Stimulated activated CD8-positive, alpha-beta memory T cell treated with anti-CD3 and anti-CD28 coated beads, Interleukin-2, amount 100 ng/mL, for 1 hour (primary cell): ENCODE measurements at places on chromosomes 1 and 21.

GRCh38 chr1:85125891-85126290 lies 74.9 kb downstream of the SYDE2 start:
- no peak for DNase-seq

- no peak for DNase-seq
These were observed 157.0 kb upstream of the EDN2 start for GRCh38 chr1:41641475-41641814.

- DNase-seq = no peak
These were observed 50.8 kb downstream of the TOMM20 start for GRCh38 chr1:235077571-235078479.

DNA sequence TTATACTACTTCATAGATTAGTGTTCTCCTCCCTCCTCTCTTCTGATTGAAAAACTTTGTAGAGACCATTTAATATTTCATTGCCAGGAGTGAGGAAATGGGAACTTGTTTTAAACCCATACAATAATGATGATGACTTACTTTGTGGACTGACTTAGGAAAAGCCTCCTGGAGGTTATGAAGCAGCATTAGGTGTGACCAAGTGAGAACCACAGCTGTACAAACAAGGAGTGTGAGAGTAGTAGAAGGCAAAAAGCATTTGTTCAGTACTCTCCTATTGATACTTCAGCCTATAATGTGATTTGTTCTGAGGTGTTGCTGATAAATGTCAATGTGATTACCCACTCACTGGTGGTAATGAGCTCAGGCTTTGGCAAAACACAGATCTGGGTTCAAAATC lies 8.4 kb downstream of the TIPRL start:
- no peak for DNase-seq

DNA sequence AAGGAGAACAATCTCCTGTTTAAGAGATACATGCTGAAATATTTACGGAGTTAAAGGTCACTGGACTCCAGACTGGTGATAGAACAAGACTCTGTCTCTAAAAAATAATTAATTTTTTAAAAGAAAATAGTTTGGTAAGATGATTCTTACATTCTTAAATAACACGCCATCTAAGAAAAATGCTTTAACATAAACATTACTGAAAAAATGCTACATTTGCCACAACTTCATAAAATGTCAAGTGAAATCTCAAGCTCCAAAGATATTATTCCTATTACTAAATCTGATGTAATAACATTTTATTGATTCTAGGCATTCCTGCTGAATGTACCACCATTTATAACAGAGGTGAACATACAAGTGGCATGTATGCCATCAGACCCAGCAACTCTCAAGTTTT lies 4.1 kb downstream of the ANGPTL3 start:
- DNase-seq = no peak

- DNase-seq = no peak
These were observed 4.1 kb upstream of the LENEP start for GRCh38 chr1:154989195-154989860.

- DNase-seq = no peak
These were observed 107.2 kb upstream of the EDEM3 start for GRCh38 chr1:184861755-184862336.

- DNase-seq = no peak
These were observed 82.1 kb upstream of the ARHGAP29 start for GRCh38 chr1:94319319-94320102.

GRCh38 chr1:89871768-89872473 lies 51.1 kb downstream of the LRRC8D start:
- DNase-seq = no peak

GRCh38 chr1:63904826-63905225 lies 131.0 kb downstream of the ROR1 start:
- no peak for DNase-seq

DNA sequence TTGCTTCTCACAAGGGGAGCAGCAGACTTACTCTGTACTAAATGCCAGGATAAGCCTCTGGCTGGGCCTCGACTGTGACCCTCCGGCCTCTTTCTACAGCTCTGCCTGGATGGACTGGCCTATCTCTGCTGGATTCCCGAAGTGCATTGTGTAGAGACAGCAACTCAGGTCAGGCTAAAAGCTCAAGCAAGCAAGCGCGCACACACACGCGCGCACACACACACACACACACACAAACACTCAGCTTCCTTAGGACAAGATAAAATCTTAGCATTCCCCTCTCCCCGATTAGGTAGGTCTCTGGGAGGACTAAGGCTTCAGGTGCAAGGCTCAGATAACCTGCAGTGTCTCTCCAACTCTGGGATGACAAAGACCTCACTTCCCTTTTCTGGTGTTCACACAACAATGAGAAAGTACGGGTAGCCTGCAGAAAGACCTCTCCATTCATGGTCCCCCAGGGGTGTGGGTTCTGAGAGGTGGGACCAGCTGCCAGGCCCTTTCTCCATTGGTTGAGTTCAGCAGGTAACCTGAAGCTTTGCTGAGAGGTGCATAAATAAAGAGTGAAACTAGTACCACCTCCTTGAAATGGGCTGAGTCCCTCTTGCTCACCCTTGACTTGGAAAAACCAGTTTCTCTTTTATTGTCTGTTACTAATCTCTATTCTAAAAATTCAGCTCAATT lies 155.1 kb upstream of the CAMK1G start:
- DNase-seq = no peak

- DNase-seq = no peak
These were observed 1.8 kb downstream of the OTUD7B start for GRCh38 chr1:150008699-150009098.

DNA sequence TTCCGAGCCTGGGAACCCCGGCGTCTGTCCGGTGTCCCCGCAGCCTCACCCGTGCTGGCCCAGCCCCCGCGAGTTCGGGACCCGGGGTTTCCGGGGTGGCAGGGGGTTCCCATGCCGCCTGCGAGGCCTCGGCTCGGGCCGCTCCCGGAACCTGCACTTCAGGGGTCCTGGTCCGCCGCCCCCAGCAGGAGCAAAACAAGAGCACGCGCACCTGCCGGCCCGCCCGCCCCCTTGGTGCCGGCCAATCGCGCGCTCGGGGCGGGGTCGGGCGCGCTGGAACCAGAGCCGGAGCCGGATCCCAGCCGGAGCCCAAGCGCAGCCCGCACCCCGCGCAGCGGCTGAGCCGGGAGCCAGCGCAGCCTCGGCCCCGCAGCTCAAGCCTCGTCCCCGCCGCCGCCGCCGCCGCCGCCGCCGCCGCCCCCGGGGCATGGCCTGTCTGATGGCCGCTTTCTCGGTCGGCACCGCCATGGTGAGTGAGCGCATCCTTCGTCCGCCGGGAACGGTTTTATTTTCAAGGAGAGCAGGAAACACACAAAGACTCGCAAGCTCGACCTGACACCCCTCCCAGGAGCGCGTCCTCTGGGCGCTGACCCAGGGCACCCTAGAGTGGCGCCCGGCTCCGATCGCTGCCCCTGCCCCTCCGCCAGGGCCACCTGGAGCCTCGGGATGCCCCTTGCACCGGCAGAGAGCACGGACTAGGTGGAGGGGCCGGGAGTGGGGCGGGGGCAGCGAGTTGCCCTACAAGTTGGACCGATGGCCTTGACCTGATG lies at the start of gene ABCG1:
Gene ABCG1, plus strand, starts transcription at position 305 of the 770 bp plus-strand sequence. Its CDS starts 123 bp downstream, at position 428.
- no peak for DNase-seq

DNA sequence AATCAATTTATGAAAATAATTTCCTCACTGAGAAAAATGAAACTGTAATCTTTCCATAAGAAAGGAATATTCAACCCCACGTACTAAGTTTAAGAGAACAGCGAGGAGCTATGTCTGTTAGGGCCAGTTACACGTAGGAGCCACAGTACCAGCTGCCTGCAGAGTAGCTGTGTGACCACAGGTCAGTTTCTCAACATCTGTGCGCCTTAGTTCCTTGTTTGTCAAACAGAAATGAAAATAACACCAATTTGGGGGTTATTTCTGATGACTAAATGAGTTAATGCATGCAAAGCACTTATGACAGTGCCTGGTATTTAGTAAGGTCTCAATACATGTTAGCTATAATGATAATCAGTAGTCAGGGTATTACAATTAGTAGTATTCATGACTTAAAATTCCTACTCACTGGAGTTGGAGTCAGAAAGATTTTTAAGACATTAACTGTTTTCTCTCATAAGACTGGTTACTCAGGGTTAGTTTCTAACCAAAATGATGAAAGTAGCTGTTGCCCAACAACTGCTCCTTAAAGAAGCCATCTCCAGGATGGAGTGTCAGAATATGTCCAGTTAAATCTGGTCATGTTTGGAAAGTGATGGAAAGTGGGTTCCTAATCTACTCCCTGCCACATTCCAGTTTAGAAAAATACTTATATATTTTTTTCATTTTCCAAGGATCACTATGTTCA lies 85.8 kb upstream of the ZNF648 start:
- no peak for DNase-seq

- no peak for DNase-seq
These were observed 1.3 kb downstream of the RIMS3 start for GRCh38 chr1:40664167-40664537.

GRCh38 chr21:41124641-41125201 lies 43.2 kb upstream of the BACE2 start:
- no peak for DNase-seq

GRCh38 chr1:185409763-185410528 lies 92.9 kb upstream of the IVNS1ABP start:
- no peak for DNase-seq

GRCh38 chr1:63871463-63871862 lies 97.6 kb downstream of the ROR1 start:
- DNase-seq = no peak

GRCh38 chr1:116574581-116575291 lies 3.9 kb upstream of the CD58 start:
- peak; percentile 28 for DNase-seq

- no peak for DNase-seq
These were observed 24.1 kb downstream of the MEGF6 start for GRCh38 chr1:3586986-3587759.

DNA sequence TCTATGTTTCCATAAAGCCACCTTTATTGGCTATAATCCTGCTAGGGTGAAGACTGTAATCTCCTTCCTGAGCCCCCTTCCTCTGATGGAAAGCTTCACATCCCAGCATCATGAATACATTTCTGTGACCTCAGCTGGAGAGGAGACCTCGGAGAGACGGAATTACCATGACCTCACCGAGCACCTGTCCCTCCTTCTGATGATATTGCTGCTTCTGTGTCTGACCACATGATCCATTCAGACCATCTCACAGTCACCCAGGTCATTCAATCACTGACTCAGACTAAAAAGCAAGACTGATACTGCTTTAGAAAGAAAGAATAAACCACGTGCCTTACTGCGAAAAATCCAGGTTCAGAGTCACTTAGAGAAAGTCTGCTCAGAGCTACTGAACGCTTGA lies 8.8 kb downstream of the KCND3 start:
- no peak for DNase-seq

DNA sequence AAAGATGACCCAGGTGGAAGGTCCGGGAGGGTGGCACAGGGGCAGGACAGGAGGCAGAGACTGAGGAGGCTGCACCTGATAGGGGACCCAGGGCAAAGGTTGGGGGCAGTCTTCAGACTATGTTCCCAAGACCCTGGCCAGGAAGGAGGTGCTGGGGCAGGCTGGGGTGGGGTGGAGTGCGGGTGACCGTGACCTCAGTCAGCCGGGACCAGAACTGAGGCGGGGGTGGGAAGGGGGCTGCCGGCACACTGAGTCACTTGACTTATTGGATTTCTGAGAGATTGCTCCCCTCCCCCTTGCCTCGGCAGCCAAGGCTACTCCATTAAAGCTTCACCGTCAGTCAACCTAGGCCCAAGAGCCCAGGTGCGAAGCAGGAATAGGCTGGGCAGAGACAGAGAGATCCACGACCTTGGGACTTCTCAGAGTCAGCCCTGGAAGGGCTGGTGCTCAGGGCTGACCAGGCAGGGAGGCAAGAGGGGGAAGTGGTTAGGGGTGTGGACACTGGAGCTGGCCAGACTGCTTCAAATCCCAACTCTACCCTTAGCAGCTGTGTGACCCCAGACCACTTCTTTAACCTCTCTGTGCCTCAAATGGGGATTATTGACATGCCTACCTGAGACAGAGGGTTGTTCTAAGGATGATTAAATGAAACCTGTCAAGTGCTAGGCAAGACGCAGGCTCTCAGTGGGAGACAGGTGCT lies 47.9 kb upstream of the LAPTM5 start:
- no peak for DNase-seq

- no peak for DNase-seq
These were observed 58.5 kb downstream of the TENT5C start for GRCh38 chr1:117664314-117664713.

GRCh38 chr1:230249695-230250480 lies 176.2 kb downstream of the PGBD5 start:
- no peak for DNase-seq

GRCh38 chr1:198678901-198679329 lies 40.1 kb downstream of the PTPRC start:
- DNase-seq = no peak

DNA sequence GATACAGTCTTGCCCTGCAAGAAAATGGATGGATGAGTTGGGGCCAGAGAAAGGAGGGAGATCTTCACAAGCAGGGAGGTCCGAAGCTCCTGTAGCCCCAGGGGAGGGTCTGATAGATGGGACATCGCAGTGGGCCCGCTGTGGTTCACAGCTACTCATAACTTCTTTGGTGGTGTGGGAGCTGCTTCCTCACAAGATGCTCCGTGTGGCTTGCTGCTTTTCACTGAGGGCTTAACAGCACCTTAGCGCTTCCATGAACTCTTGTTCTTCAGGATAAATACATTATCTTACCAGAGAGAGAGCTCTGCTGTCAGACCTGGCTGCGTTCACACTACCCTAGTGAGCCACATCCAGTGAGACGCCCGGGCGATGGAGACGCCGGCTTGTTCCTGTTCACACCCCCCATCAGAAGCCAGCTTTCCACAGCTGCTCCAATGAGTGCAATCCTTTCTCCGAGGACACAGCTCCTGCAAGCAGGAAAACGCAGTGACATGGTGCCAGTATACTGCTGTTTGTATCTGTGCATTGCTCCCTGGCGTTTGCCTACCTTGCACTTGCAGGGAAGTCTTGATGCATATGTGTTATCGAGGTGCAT lies 599.8 kb downstream of the AJAP1 start:
- no peak for DNase-seq

DNA sequence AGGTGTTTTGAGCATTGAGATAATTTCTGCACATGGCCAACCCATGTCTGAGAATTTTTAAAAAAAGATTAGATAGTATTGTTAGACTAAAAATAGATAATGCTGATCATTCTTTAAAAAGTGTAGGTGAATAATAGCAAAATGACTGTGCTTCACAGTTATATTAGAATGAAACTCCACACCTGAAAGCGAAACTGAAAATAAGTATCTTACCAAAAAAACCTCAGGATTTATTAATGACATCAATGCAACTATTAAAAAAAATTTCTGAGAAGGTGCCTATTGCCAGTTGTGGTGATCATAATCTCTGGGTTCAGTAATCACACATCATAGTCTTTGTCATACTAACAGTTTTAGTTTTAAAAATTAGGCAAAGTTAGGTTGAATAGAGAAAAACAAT lies 36.5 kb downstream of the PLA2G4A start:
- no peak for DNase-seq

DNA sequence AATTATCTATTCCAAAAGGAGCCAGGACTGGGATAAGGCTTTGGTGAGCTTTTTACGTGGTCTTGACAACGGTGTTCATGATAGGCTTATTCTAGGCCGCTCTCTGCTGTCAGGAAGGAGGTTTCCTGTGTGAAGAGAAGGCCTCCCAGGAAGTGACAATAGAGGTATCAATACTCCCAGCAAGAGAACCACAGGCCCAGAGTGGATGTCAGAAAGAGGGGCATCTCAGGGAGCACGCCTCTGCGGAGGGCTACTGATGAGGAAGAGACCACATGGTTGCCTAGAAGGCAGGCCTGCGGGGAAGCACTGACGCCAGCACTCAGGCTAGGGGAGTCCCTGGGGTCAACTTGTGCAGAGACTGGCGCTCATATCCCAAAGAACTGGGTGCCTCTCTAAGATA lies 60.4 kb downstream of the ITPKB start:
- DNase-seq = no peak

- no peak for DNase-seq
These were observed 13.0 kb upstream of the GPR137B start for GRCh38 chr1:236129306-236129705.
